ENCODE measurements at places on chromosomes 1 and 21.

DNA sequence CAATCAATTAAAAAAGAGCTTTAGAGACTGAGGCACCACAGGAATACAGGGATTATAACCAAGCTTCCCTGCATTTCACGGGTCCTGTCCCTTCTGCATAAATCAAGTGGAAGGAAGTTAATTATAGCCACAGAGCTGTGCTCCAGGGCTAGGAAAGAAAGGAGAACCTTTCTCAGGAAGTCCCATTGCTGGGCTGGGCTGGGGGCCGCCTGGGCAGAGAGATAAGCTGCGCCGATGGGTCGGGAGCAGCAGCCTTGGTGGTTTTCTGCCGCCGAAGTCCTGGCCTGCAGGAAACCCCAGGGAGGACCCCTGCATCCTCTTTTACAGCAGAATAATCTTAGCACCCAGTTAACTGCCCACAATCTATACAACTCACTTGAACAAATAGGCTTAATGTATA is 12.6 kb upstream of the CD34 start:
- no peak for DNase-seq

- no peak for DNase-seq
These were observed 83.4 kb upstream of the ACTL8 start for GRCh38 chr1:17671741-17672140.

- DNase-seq, result no peak
These were observed 35.9 kb upstream of the HMGN1 start for GRCh38 chr21:39384674-39385298.

DNA sequence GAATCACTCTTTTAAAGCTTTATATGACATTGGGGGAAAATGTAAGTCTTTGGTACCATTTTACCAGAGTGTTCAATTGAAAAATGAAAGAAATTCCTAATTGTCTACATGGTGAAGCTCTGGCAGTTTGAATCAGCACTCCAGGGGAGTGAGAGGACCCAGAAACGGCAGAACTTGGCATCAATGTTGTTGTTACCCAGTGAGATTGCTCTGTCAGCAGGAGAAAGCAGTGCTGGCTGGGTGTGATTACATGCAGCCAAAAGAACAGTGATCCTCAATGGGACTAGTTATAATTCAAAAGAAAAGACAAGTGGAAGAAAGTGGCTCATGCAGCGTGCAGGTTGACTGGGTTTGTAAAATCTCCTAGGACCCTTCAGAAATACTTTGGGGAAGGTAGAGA is 206.4 kb downstream of the PTPRC start:
- no peak for DNase-seq

- DNase-seq, result no peak
These were observed 278.4 kb downstream of the PTPRC start for GRCh38 chr1:198917226-198917625.

DNA sequence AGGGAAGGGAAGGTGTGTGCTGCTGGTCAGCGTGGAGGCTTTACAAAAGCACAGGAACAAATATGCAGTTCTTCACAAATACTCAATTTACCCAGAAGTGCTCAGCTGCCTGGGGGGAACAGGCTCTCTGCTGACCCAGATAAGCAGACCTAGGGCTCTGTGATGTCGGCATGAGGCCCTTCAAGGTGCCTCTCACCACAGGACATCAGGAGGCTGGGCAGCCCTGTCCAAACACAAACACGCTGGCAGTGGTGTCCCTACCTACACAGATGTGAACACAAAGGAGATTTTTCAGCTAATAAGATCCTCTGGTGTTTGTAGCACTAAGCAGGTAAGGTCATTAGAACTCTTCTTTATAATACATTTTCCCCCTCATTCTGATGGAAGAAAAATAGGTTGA is 243.0 kb upstream of the PROX1 start:
- DNase-seq, result no peak

DNA sequence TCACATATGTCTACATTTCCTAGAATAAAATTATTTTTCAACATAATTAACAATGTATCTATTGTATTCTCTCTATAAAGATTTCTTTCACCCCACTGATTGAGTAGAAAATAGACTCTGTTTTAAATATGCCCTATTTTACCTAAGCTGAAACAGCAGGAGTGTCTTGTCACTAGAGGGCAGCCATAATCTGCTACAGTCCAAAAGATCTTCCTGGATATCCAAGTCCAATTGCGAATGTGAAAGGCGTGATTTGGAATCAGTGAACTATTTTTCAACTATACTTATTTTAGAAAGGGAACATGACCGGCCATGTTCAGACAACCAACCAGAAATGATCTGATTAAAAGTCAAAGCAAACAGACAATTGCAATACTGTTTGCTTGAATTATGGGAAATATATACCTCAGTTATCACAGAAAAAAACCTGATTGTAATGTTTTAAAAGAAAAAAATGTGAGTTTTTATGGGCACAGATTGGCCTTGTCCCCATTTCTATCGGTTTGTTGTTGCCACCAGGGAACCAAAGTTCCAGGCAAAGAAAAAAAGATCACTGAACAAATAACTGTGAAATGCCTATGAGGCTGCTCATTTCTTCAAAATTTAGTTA is 1211.0 kb upstream of the ADGRL4 start:
- no peak for DNase-seq

GRCh38 chr21:36583591-36583990 is 103.7 kb upstream of the CLDN14 start:
- no peak for DNase-seq

DNA sequence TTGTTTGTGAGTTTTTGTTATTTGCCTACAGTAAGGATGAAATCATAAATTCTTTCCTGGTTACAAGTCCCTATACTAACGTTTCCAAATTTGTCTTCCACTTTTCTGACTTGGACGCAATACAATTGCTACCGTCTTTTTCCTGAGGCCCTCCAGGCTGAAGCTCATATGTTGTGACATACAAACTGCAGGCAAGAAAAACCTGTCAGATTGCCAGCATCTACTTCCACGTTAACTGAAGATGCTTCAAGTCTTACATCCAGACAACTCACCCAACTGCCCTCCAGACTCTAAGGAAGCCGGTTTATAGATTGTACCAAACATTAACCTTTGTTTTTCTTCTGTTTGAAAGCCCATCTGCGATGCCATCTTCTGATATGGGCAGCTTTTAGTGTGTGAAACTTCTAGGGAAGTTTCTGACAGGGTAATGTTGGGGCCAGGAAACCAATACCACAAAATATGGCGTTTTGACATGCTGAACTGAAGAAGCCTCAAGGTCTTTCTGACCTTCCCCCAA is 21.4 kb upstream of the RNF11 start:
- DNase-seq, result no peak

DNA sequence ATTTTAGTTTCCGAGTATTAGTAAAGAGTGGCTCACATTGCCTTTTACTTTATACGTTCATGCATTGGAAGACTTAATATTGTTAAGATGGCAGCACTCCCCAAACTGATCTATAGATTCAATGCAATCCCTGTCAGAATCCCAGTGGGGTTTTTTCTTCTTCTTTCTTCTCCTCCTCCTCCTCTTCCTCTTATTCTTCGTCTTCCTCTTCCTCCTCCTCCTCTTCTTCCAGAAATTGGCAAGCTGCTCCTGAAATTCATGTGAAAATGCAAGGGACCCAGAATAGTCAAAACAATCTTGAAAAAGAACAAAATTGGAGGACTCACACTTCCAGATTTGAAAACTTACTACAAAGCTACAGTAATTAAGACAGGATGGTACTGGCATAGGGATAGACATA is 23.2 kb upstream of the MACF1 start:
- no peak for DNase-seq

GRCh38 chr1:160945079-160945478 is 9.5 kb downstream of the ITLN2 start:
- no peak for DNase-seq

GRCh38 chr21:44853601-44854390 is 19.7 kb downstream of the PTTG1IP start:
- DNase-seq, result no peak

- DNase-seq, result no peak
These were observed 72.9 kb downstream of the RPS6KA1 start for GRCh38 chr1:26602378-26602959.

- DNase-seq, result no peak
These were observed 25.0 kb downstream of the VASH2 start for GRCh38 chr1:212975111-212975918.

- DNase-seq, result no peak
These were observed 46.4 kb downstream of the ABCG1 start for GRCh38 chr21:42265231-42265812.

DNA sequence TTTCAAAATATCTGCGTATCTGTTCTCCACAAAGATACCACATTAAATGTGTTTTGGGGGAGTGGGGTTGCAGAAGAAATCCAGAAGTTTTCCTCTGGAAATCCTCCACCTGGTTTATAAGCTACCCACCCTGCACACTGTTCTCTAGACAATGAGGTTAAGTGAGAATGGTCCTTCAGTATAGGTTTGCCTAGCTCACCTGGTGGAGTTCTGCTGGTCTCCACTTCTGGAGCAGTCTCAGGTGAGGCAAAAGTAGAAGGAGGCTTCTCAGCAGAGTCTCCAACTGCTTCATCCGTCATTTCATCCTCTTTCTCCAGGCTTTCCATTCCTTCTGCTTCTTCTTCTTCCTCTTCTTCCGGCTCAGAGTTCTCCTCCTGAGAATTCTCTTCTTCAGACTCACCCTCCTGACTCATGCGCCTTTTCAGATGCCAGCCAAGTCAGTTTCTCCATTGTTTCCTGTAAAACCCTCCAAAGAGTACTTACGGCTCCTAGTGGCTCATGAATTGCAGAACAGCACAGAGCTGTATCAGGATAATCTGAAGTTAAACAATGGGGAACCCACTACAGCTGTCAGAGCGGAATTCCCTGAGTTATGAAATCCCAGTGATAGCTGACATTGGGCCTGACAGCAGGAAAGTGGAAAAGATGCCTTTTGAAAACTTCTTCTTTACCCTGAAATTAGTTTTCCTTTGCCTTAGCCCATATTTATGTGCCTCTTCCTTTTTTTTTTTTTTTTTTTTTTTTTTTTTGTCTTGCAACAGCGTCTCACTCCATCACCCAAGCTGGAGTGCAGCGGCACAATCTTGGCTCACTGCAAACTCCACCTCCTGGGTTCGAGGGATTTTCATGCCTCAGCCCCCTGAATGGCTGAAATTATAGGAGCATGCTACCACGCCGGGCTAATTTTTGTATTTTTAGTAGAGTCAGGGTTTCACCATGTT is 38.5 kb downstream of the MSTO1 start:
- DNase-seq, result no peak

DNA sequence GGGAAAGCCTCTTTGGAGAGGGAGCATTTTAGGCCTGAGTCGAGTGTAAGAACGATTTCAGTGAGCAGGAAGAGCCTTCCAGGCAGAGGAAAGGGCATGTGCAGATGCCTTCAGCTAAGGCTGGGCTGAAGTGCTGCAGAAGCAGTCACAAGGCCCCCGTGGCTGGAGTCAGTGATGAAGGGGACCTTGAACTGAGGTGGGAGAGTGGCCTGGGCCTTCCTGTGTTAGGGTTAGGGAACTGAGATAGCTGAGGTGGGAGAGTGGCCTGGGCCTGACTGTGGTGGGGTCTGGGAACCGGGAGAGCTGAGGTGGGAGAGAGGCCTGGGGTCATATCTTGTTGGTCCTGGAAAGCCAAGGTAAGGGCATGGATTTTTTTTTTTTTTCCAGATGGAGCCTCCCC is 50.9 kb upstream of the ETV3 start:
- no peak for DNase-seq

GRCh38 chr1:100907887-100908286 is 12.0 kb downstream of the SLC30A7 start:
- DNase-seq, result no peak

- no peak for DNase-seq
These were observed 132.9 kb downstream of the ZC3H11B start for GRCh38 chr1:219480011-219480410.

DNA sequence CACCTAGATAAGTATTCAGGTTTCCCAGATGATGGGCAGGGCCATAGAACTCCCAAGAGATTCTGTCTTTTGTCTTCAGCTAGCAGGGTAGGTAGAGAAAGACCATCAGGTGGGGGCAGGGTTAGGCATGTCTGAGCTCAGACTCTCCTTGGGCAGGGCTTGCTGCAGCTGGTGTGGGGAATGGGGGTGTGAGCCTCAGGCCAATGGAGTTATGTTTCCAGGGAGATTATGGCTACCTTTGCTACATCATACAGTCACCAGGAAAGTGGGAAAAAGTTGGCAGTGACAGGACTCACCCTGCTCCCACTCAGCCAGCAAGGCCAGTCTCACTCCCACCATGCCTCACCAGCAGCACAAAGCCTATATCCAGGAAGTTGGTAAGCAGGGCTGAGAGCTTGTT is 77.8 kb downstream of the DRAM2 start:
- no peak for DNase-seq

DNA sequence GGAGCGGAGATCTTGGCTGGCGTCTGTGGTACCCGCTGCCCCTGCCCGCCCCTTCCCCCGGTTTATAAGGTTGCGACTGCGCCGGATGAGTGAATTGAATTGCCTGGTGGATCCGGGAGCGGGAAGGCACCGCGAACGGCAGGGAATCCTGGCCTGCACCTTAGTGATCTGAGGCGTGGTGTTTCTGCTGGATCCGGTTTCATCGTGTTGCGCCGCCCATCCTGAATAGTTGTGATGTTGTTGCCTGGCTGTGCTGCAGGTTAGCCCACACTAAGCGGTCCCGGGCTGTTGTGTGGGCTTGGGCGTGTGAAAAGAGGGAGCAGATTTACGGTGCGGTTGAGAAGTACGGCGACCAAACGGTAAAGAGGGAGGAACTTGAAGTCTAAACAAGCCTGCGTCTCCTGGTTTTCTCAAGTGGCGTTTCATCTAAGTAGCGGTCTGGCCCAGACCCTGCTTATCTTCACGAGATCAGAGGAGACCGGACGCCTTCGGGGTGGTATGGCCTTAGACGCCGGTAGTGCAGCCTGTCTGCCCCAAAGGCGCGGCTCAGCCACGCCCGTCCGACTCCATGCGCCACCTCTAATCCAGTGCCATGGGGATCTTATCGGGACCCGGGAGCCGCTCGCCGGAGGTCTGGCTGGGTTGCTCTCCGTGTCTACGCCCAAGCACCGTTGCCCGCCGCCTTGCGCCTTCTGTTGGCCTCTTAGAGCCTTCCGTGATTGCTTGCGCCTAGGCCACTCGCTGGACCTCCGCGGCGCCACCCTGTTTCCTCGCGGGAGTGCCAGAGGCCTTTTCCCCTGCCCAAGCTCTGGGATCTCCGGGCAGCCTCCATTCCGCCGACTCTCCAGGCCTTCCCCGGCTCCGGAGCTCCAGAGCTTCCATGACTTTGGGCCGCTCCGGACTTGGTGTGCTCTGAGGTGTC is 87.5 kb upstream of the RHOU start:
- no peak for DNase-seq

- no peak for DNase-seq
These were observed 75.8 kb upstream of the TSPAN2 start for GRCh38 chr1:115164940-115165705.
